Stimulated activated CD4-positive, alpha-beta T cell treated with anti-CD3 and anti-CD28 coated beads, Interleukin-1b, Interleukin-23, amount 100 ng/mL, for 1 hour (primary cell): ENCODE measurements at places on chromosomes 12 and 14.

DNA sequence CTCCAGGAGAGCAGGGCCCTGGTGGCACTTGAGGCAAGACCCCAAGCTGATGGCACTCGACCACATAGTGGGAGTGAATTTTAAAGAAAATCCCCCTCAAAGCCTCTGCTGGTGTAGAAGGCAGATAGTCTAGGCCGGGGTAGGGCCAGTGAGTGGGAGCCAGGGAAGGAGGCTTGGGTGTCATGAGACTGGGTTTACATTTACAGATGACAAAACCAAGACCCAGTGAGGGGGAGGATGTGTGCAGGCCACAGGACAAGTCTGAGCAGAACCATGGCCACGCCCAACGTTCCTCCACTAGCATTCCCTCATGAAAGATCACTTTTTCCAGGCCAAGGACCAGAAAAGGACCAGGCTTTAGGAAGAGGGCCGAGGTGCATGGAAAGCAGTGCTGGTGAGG lies 42.0 kb downstream of the EVL start:
- no peak for DNase-seq

GRCh38 chr14:75434890-75435248 lies 7.0 kb downstream of the JDP2 start:
- DNase-seq, result no peak

GRCh38 chr14:20427231-20428009 lies 8.5 kb downstream of the KLHL33 start:
- no peak for DNase-seq

DNA sequence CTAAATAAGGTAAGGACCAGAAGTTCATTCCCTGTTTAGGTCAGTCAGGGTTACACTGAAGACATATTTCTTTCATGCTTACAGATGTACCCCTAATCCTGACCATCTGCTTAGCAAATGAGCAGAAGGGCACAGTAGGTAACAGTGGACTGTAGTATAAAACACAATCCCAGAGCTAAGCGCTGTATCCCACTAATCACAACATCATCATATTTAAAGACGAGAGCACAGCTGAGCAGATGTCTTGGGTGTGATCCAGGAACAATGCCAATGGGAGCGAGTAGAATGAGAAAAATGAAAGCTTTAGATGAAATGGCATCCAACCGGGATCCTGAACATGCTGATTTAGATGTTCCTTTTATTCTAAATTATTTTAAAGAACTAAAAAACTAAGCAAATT lies 213.4 kb downstream of the CCER1 start:
- no peak for DNase-seq

- no peak for DNase-seq
These were observed 1.0 kb upstream of the KRT6A start for GRCh38 chr12:52494100-52494499.

- DNase-seq, result no peak
These were observed 70.6 kb upstream of the SLC24A4 start for GRCh38 chr14:92252323-92252722.

- DNase-seq, result no peak
These were observed 21.7 kb downstream of the AICDA start for GRCh38 chr12:8590842-8591545.

GRCh38 chr14:75645056-75645455 lies 15.6 kb downstream of the ERG28 start:
- no peak for DNase-seq

DNA sequence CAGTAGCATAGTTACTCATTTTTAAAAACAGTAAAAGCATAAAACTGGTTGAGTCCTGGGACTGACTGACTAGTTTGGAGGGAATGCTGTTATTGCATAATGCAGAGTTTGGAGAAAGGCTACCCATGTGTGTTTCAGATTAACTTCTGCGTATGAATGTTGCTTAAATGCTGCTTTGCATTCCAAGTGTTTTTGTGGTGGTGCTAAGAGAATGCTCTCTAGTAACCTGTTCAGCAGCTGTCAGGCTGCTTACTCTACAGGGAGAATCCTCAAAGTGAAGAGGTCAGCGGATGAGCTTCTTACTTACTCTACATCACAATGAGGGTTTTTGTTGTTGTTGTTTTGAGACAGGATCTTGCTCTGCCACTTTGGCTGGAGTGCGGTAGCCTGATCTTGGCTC lies 4.3 kb downstream of the DLST start:
- DNase-seq, result no peak

DNA sequence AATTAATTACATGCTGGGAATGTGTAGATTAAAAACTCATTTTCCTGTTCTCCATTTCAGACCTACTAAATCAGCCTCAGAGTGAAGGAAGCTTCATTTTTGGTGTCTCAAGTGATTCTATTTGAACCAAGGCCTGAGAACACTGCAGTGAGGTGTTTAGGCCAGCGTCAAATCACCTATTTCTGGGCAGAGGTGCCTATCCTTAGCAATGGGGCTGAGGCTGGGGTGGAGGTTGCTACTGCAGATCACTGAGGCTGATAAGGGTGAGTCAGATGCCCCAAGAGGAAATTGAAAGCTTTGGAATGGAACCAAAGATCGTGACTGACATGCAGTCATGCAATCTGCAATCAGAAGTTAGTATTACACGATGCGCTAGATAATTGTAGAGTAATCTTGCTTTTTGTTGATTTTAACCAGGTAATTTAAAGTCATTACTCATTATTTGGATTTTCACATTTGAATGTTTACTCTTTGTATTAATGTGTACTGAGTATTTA lies 4.4 kb downstream of the TXNRD1 start:
- peak; percentile 23 for DNase-seq

GRCh38 chr14:93709249-93709648 lies 79.0 kb downstream of the PRIMA1 start:
- DNase-seq, result no peak

DNA sequence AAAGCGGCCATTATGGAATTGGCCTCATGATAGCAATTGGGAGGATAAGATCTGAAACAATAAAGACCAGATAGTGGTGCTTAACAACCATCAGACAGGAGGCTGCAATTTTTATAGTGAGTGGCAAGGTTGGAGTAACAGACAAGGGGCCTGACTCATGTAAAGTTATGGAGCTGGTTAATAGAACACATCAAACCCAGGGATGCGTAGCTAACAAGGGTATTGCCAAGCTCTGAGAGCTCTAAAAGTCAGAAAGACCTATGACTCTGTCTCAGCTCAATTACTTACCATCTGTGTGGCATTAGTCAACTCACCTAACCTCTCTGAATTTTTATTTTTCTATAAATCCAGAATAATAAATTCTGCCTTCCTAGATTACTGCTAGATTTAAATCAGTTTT lies 1731.5 kb upstream of the FLRT2 start:
- no peak for DNase-seq

- no peak for DNase-seq
These were observed 150.3 kb upstream of the PRKD1 start for GRCh38 chr14:30077946-30078345.

GRCh38 chr12:85308374-85308773 lies 28.4 kb downstream of the ALX1 start:
- DNase-seq, result no peak

DNA sequence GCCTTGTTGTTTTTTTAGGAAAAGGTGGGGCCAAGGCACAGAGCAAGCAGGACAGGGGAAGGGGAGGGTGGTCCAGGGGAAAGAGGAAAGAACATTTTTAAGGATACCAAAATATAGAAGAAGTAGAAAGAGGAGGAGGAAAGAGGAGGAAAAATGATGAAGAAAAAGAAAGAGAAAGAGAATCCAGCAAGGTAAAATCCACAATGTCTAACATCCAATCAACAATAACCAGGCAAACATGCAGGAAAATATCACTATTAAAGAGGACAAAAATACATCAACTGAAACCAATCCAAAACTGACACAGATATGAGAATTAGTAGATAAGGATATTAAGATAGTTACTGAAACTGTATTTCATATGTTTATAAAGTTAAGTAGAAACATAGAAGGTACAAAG lies 7.0 kb upstream of the TMEM120B start:
- no peak for DNase-seq

DNA sequence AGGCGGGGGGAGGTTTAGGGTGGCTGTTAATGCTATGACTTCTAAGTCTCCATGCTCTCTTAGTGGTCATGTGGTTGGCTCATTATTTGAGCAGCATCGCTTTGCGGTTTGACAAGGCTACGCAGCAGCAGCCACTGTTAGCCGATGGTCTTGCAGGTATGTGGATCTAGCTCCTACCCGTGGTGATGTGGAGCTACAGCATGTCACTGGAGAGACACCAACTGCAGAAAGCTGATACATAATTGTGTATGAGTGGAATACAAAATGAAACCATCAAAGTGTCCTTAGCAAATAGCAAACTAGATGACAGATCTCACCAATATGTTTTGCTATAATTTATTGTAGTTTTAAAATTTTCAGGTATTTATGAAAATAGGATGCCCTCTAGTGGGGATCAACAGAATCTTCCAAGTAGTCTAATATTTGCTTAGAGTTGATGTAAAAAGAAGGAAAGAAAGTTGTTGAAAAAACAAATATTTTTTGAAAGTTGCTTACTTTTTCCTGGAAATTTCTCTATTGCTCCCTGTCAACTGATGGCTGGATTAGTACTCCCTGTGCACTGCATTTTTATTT lies 94.9 kb downstream of the NAV3 start:
- no peak for DNase-seq

DNA sequence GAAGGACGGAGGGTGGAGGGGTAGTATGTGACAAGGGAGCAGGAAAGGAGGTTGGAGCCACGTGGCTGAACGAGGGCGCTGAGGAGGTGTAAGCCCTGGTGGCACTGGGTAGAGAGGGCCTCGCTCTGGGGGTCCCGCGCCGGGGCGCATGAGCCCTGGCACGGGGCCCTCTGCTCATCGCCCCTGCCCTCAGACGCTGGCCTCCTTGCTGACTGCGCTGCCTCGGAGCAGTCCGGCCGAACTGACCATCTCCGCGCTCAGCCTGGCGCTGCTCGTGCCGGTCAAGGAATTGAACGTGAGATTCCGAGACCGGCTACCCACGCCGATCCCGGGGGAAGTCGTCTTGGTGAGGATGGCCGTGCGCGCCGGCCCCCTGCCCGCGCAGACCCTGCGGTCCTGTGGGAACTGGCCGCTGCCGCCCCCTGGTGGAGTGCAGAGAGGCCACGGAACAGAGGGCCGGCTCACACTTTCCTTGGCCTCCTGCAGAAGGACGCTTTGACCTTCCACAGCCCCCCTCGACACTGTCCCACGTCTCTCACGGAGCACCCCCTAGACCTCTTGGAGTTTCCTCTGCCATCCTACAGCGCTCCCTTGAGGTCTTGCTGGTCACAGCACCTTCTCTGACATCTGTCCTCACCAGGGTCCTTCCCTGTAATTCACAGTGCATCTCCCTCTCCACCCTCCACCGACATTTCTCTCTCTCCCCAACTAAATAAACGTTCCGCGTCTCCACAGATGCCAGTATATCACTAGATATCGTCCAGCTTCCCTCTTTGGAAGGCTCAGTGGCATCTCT lies 10.5 kb downstream of the ARHGEF25 start:
- peak; percentile 50 for DNase-seq

DNA sequence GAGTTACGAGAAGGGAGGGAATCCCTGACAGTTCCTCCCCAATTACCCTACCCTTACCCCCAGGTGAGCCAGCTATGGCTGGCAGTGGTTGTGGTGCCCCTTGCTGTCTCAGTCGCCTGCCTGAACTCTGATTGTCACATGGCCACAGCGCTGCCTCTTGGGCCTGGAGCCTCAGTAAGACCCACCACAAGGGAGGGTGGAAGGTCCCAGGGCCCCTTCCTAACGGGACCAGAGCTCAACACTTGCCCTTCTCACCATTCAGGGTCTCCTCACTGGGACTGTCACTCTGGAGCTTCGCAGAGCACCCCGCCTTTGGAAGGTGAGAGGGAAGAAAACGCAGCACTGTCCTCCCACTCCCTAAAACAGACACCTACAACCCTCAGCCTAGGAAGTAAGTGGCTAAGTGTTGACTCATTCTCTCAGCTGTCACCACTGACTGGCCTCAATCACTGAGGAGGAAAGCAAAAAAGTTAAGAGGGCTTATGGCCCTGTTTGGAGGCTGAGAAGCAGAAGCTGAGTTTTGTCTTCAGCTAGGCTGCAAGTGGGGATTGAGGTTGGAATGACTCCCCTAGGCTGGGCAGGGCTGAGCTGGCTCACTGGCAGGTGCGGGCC lies 1.0 kb downstream of the TMEM253 start:
- DNase-seq, result no peak

DNA sequence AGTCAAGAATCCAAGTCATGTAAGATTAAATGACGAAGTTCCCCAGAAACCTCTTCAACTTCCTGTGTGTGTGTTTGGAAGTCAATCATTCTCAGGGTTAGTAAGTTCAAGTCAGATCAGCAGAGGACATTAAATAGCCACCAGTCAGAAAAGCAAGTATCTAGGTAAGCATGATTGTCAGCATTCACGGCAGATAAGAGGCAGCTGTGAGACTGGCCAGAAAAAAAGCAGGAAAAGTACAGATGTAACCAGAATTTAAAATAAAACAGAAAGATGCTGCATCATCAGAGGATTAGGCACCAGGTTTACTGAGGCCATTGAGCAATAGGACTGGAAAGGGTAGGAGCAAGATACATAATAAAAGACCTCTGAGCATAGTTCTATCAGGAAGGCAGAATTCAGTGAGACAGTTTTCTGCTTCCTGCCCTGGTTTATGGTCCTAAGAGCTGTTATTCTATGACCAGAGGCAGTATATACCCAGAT lies 606.9 kb downstream of the FSCB start:
- no peak for DNase-seq

DNA sequence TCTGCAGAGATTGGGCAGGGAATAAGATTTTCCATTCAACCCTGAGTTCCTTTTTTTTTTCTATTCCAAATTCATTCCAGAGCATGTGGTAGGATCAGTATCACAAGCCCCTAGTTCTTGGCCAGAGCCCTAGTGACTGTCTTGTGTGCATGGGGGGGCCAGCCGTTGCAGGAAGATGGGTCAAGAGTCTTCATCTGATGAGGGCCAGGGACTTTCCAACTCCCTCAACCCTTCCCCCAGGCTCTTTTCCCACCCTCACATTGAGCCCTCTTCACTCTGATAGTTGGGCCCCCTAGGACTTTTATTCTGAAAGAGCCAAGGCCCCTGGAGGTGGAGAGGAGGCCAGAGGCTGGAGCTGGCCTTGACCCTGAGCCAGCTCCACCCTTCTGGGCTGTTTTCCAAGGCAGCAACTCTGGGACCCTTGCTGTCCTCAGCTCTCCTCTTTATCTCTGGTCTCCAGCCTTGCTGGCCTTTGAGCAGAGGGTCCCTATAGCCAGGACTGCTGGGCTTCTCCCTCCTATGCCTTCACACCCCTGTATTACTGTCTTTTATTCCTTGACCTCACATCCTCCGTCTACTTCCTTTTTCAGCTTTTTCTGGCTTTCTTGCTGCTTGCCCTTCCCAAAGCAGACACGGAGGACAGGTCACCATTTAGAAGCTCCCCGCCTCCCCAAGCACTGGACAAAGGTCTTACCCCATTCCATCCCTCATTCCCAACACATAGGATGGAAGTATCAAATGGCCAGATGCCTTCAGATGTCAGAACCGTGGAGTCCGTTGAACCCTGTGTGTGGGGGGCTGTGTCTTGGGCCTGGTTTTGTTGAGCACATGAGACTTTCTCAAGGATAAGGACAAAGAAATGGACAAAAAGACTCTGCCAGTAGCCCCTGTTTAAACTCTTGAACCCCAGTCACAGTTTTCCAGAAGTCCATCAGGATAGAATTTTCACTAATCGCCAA lies 5.6 kb downstream of the RBP5 start:
- DNase-seq, result no peak
